ENCODE measurements at places on chromosomes 1 and 21.

DNA sequence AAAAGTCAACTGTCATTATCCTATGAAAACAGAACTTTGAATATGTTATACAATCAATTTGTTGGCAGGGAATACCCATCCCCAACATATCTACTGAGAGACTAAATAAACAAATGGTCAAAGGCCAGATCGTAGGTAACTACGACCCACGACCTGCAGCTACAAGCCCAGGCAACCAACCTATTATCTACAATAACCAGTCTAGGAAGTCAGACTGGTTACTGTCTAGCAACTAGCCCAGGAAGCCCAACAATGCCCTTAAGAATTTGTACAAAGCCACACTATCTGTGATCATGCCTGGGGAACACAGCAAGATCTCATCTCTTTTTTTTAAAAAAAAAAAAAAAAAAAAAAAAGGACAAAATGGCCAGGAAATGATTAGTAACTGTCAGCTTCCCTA is 58.7 kb downstream of the SMYD3 start:
- DNase-seq, result no peak

GRCh38 chr1:77533660-77534305 is 148.7 kb downstream of the ZZZ3 start:
- DNase-seq, result peak; percentile 30

- DNase-seq, result no peak
Observed at GRCh38 chr1:34371829-34372532, 195.3 kb downstream of the C1orf94 start.

DNA sequence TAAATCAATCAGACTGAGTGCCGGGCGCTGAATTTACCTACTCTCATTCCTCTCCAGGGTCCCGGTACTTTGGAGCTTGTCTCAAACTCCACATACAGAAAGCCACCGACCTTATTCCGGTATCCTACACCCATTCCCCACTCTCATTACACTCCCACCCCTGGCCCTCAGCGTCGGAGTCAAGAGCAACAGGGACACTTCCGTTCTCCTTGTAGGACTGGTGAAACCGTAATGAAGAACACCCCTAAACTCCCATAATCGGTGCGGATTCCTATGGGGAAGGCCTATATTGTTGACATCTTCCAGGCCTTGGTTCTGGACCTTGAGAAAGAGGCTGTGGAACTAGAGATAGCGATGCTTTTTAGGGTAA is 798 bp downstream of the ZBED6 start:
- no peak for DNase-seq

- no peak for DNase-seq
Observed at GRCh38 chr1:63888984-63889383, 115.2 kb downstream of the ROR1 start.

- DNase-seq, result no peak
Observed at GRCh38 chr1:44346184-44346583, 8.9 kb downstream of the ERI3 start.

All from stimulated activated CD4-positive, alpha-beta T cell treated with anti-CD3 and anti-CD28 coated beads, Interleukin-1b, Interleukin-23, amount 100 ng/mL, for 1 hour (primary cell).